ENCODE measurements at places on chromosomes 6 and 20. TPM values are rescaled to one million over a fixed set of nuclear protein-coding genes. Genes with fewer than 3 reads are reported as not detected.
A peak's percentile ranks its signal among the peaks of the same experiment; 100 is the strongest.

- no peak for DNase-seq
Observed at GRCh38 chr6:107108201-107108890, 7.0 kb downstream of the BEND3 start.

DNA sequence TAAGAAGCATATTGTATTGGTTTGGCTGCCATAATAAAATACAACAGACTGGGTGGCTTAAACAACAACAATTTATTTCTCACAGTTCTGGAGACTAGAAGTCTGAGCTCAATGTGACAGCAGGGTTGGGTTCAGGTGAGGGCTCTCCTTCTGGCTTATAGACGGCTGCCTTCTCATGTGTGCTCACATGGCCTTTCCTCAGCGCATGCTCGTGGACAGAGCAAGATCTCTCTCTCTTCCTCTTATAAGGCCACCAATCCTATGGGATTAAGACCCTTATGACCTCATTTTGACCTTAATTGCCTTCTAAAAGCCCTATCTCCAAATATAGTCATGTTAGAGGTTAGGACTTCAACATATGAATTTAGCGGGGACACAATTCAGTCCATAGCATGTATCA lies 32.4 kb upstream of the GFOD1 start:
- DNase-seq = no peak

GRCh38 chr6:93266116-93266817 lies 153.1 kb downstream of the EPHA7 start:
- no peak for DNase-seq

The TCEA2 gene
- 25.5 TPM for total RNA-seq

The TPD52L2 gene
- 84.0 TPM for total RNA-seq

GRCh38 chr6:11978169-11978987 lies 33.7 kb upstream of the HIVEP1 start:
- no peak for DNase-seq

GRCh38 chr6:51788121-51788520 lies 299.3 kb downstream of the PKHD1 start:
- no peak for DNase-seq

DNA sequence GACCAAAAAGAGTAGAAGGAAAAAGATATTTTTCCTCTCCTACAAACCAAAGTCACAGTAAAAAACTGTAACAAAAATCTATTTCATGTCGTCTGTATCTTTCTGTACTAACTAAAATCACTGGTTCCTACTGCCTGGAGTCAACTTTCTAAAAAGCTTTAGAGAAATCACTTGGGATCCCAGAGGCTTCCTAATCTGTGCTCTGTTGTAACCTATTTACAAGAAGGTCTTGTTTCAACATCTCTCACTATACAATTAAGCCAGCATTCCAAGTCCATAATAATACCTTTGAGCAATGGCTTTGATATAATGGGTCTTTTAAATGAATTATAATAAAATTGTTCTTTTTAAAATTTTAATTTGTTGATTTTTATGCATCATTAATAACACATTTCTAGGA lies 20.4 kb downstream of the RAB23 start:
- no peak for DNase-seq

DNA sequence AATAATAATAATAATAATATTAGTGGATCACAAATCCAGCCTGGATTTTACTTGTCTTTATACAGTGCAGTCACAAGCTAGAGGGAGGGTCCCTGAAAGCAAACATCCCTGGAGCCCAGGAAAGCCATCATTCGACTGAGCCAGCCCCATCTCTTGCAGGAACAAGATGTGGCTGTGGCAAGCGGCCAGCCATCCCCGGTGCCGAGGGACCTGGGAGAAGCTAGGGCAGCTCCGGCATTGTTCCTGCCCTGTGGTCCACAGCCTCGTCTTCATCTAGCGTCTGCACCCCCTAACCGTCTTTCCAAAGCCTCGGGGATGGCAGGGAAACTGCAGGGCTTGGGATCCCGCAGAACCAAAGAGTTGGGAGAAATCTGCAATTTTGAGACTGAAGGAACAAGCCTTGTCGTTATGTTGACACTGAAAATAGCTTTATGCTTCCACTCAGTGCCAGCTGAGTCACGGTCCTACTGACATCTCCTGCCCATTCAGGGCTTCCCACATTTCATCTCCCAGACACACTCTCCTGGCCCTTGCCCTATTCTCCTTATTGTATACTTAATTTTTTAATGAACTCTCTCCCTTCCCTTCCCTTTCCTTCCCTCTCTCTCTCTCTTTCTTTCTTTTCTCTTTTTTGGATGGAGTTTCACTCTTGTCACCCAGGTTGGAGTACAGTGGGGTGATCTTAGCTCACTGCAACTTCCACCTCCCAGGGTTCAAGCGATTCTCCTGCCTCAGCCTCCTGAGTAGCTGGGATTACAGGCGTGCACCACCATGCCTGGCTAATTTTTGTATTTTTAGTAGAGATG lies 62.5 kb upstream of the ZNFX1 start:
- DNase-seq = no peak

The PLA2G7 gene
- total RNA-seq = 0.26 TPM

GRCh38 chr6:162181741-162182401 lies 545.7 kb downstream of the PRKN start:
- no peak for DNase-seq

DNA sequence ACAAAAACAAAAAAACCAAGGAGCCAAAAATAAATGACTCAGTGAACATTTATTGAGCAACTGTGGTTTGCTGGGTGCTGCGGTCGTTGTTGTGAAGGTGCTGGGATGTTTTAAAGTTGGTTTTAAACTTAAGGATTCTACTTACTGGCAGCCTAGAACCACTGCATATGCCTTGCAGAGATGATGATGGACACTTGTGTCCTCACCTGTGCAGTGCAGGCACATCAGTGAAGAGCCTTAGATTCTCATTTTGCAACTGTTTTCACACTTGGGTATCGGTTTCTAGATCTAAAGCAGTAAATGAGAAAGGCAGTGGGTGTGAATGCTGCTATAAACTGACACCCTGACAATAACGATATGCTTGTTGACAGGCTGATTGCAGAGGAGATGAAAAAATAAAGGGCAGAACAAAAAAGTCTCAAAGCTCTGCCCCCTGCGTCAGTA lies 68.8 kb downstream of the UTRN start:
- no peak for DNase-seq

DNA sequence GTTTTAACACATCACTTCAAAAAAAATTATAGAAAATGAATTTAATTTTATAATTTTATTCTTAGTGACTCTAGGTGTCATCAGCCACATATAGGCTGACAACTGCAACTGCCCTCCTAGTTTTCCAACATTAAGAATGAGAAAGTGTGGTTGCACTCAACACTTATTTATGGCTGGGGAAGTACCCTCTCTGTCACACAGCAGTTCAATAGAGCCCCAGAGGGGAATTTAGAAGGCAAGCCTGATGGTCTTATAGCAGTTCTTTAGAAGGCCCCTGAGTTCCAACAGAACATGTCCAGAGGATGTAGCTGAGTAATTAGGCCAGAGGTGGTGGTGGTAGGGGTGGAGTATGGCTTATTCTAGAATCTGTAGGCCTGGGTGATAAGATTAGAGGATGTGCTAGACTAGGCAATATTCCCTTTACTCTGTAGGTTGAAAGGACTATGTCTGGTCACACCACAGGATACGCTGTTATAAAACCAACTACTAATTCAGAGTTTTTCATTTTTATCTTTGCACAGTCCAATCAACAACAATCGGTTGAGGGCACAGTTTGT lies 226.5 kb upstream of the CITED2 start:
- no peak for DNase-seq

GRCh38 chr6:105509506-105510331 lies 106.8 kb upstream of the PREP start:
- DNase-seq = no peak

The LPIN3 gene
- 13.7 TPM for total RNA-seq

DNA sequence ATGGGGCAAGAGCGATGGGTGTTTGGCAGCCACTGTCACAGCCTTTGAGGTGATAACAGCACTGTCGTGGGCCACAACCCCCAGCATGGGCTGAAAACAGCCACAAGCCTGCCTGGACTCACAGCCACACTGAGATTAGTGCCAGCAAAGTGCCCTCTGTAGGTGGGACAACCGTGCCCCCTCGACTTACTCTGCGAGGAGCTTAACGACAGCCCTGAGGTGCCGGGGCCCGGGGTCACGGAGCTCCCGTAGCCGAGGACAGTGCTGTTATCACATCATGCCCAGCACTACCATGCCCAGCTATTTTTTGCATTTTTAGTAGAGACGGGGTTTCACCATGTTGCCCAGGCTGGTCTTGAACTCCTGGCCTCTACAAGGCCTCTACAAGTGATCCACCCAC lies 36.6 kb downstream of the SUMO4 start:
- DNase-seq = no peak

- DNase-seq = no peak
Observed at GRCh38 chr6:158311626-158312025, 639 bp upstream of the TULP4 start.

GRCh38 chr20:40160097-40160550 lies 528.9 kb downstream of the MAFB start:
- DNase-seq = peak; percentile 63

DNA sequence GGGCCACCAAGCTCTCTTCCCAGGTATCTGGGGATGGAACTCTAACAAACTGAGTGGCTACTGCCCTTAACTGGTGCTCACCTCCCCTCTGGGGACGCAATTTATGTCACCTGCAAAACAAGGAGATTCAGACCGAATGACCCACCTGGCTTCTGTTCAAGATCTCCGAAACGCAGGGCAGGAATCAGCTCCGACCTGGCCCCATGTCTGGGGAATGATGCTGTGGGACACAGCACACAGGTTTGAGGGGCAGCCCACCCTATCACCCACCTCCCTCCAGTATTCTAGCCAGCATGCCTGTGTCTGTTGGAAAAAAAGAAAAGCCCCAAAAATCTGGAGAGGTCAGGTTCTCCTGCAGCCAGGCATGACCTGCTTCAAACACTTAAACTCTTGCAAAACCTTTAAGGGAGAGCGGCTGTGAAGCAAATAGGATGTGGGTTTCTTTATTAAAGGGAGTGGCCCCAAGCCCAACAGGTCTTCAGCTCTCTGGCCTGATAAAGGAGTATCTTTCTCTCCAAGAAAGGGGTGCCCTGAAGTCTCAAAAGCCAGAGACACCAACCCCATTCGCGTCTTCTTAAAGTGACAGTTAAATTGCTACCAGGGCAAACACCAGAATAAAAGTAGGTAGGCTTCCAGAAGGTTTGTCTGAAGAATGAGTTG lies 6.4 kb downstream of the PREX1 start:
- no peak for DNase-seq

The TTK gene
- 0.08 TPM for total RNA-seq

The SH3BGRL2 gene
- total RNA-seq = 15.5 TPM

The CRIP3 gene
- 1.5 TPM for total RNA-seq

The RBL1 gene
- 2.4 TPM for total RNA-seq

DNA sequence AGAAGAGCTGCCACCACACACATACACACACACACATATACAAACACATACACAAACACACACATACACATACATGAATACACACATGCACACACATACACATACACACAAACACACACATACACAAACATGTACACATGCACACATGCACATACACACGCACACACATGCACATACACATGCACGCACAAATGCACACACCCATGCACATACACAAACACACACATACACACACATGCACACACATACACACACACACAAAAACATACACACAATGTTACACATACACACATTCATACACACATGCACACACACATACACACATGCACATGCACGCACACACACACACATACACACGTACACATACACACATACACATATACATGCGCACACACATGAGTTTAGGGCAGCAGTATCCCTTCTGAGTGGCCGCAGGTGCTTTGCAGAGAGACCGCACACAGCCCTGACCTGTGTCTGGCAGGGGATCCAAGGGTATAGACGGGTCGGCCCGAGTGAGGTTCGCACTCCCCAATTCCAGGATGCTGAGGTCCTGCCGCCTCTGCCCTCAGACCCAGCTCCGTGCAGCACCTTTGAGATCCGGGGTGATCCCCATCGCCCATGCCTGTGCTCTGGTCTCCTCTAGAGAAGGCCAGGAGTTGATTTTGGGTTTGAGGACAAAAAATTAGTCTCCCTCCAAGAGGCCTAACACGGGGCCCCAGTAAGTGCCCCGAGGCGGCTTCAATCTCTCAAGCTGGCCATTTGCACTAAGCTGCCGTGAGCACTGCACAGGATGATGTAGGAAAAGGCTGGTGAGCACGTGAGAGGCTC lies 56.8 kb downstream of the TMEM242 start:
- DNase-seq = no peak

DNA sequence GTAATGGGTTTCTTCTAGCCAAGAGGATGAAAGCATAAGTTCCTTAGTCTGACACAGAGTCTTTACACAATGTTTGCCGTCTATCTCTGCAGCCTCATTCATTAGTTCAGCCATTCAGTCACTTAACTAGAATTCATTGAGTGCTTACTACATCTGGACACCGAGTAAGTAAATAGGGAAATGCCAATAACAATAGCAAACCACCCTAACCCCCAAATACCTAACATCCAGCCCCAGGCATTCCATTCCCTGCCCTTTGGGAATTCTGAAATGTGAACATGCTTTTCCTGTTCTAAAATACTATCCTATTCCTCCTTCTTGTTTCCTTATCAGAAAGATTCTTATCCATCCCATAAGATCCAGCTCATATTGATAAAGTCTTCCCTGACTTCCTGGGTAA lies 277.6 kb upstream of the RNF217 start:
- no peak for DNase-seq

DNA sequence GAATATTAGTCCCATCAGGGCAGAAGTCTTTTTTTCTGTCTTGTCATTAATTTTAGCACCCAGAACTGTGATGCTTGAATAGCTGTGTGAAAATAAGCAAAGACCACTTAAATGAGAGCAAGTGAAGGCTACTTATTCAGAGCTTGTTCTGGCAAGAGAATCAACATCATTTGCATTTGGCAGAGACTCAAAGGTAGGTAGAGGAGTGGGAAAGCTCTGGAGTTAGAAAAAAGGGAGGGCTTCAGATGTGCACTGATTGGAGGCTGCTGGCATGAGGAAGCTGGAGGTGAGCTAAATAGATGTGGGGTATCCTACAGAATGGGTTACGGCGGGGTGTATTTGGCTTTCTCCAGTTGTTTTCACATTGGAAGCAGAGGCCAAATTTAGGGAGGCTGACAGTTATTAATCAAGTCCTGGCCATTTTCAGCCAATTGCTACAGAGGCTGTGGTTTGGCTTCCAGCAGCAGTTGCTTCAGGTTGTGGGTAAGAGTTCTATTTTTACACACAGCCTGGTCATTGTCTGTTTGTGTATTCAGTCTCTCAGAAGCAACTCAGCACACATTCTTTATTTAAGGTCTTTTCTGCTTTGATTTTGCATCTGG lies 254.3 kb downstream of the BTBD3 start:
- DNase-seq = no peak

The HLA-DRA gene
- 93.5 TPM for total RNA-seq

Data from right atrium auricular region (tissue), 2 donors.